ENCODE measurements at places on chromosomes 5 and 9. TPM values are rescaled to one million over a fixed set of nuclear protein-coding genes. Genes with fewer than 3 reads are reported as not detected.

Gene IL4
- not detected for total RNA-seq

Gene PCDHB4
- not detected for total RNA-seq

Gene EGFL7
- total RNA-seq = 0.31 TPM

Gene BHMT
- not detected for total RNA-seq

Gene VCAN
- total RNA-seq = 0.27 TPM
